Right ventricle myocardium inferior (tissue), 1 donor: ENCODE measurements at places on chromosomes 2 and 18. TPM values are rescaled to one million over a fixed set of nuclear protein-coding genes. Genes with fewer than 3 reads are reported as not detected.

OR6B2 gene
- not detected for total RNA-seq

IL37 gene
- not detected for total RNA-seq

LTBP1 gene
- total RNA-seq = 90.4 TPM

BMP10 gene
- total RNA-seq = 0.35 TPM

PIKFYVE gene
- 14.8 TPM for total RNA-seq

GALNT3 gene
- total RNA-seq = not detected

ABCG5 gene
- not detected for total RNA-seq

DNAH6 gene
- total RNA-seq = 0.05 TPM

TPGS2 gene
- 23.3 TPM for total RNA-seq

CIDEA gene
- total RNA-seq = 1.7 TPM

KATNAL2 gene
- 2.7 TPM for total RNA-seq

MBP gene
- 34.9 TPM for total RNA-seq

ADCYAP1 gene
- total RNA-seq = not detected

MARCHF4 gene
- total RNA-seq = 0.08 TPM

GAREM2 gene
- 1.4 TPM for total RNA-seq

PLGLB2 gene
- total RNA-seq = 2.0 TPM

SP140 gene
- total RNA-seq = 0.32 TPM

CKAP2L gene
- 1.3 TPM for total RNA-seq

SLC8A1 gene
- 999 TPM for total RNA-seq

IL36A gene
- not detected for total RNA-seq

SH2D6 gene
- total RNA-seq = not detected

TPRKB gene
- 45.9 TPM for total RNA-seq

CHST9 gene
- 8.3 TPM for total RNA-seq

FOXI3 gene
- total RNA-seq = not detected

RBM44 gene
- 0.30 TPM for total RNA-seq

ALPG gene
- total RNA-seq = not detected

CASP10 gene
- total RNA-seq = 6.2 TPM

DCC gene
- not detected for total RNA-seq

LONRF2 gene
- 14.9 TPM for total RNA-seq

YES1 gene
- total RNA-seq = 23.5 TPM

FNDC4 gene
- total RNA-seq = 2.9 TPM

CNTNAP5 gene
- not detected for total RNA-seq

CTNNA2 gene
- not detected for total RNA-seq

LRRC30 gene
- total RNA-seq = not detected

ZNF516 gene
- total RNA-seq = 12.3 TPM

KIF1A gene
- 1.5 TPM for total RNA-seq

SLC9A4 gene
- total RNA-seq = not detected

GDF7 gene
- total RNA-seq = 0.46 TPM
